RWPE2 (cell line): ENCODE measurements at places on chromosomes 6 and 20.

- H3K27ac ChIP-seq = no peak overlapping the region
- no peak overlapping the region for H3K4me3 ChIP-seq
- no peak for DNase-seq
- peaks cover 6% of the 10 kb centered on the region for H3K4me1 ChIP-seq
Measured at GRCh38 chr6:110643175-110643574, 166.8 kb upstream of the SLC22A16 start.

DNA sequence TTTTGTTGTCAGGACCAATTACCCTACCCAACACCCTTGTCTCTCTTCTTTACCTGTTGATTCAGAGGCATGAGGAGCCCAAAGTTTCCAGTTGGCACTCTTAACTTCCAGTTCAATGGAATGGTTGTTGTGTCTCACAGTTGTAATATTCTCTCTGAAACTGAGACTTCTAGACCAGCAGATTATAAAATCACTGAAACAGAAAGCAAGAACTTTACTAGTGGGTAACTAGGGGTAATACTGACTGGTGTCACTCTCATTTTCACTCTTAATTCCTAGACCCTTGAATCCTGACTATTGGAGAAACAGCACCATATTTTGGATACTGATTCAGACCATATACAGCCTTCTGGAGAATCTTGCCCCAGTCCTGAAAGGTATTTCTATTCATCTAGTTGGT lies 140.2 kb upstream of the MMS22L start:
- H3K4me1 ChIP-seq = no peaks in the 10 kb centered on the region
- H3K27ac ChIP-seq = no peak overlapping the region
- no peak for DNase-seq

- no peak for DNase-seq
- peaks cover 9% of the 10 kb centered on the region; the same call in 1 of the 2 replicates for H3K36me3 ChIP-seq
- peak overlapping the region; percentile 86 for H3K27ac ChIP-seq
- H3K4me3 ChIP-seq = peak overlapping the region; percentile 74
- H3K4me1 ChIP-seq = peaks cover 4% of the 10 kb centered on the region
- no peaks in the 10 kb centered on the region for H3K27me3 ChIP-seq
Measured at GRCh38 chr6:144285548-144285797, 338 bp downstream of the UTRN start.

DNA sequence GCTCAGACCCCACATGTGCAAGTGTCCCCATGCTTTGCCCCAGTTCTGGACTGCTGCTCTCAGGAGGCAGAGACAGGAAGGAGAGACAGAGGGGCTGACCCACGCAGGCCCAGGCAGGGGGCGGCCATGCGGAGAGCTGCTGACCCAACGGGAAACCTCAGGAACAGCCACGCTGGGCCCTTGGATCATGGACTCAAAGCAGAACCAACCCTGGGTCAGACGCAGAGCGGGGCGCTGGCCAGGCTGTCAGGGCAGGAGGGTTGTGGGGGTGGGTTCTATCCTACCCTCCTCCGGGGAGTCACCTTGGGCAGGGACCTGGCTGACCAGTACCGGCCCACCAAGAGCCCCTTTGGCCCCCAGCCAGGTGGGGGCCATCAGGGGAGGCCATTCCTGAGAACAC lies 2.0 kb downstream of the KCNQ2 start:
- peaks cover 94% of the 10 kb centered on the region for H3K27me3 ChIP-seq
- H3K4me1 ChIP-seq = no peaks in the 10 kb centered on the region
- no peak overlapping the region for H3K27ac ChIP-seq
- H3K36me3 ChIP-seq = no peaks in the 10 kb centered on the region
- peak; percentile 86 for DNase-seq

GRCh38 chr20:52087471-52087870 lies 104.1 kb downstream of the ZFP64 start:
- no peaks in the 10 kb centered on the region for H3K27me3 ChIP-seq
- no peaks in the 10 kb centered on the region for H3K4me1 ChIP-seq
- H3K4me3 ChIP-seq = no peak overlapping the region
- peaks cover 47% of the 10 kb centered on the region for H3K36me3 ChIP-seq
- H3K27ac ChIP-seq = no peak overlapping the region

DNA sequence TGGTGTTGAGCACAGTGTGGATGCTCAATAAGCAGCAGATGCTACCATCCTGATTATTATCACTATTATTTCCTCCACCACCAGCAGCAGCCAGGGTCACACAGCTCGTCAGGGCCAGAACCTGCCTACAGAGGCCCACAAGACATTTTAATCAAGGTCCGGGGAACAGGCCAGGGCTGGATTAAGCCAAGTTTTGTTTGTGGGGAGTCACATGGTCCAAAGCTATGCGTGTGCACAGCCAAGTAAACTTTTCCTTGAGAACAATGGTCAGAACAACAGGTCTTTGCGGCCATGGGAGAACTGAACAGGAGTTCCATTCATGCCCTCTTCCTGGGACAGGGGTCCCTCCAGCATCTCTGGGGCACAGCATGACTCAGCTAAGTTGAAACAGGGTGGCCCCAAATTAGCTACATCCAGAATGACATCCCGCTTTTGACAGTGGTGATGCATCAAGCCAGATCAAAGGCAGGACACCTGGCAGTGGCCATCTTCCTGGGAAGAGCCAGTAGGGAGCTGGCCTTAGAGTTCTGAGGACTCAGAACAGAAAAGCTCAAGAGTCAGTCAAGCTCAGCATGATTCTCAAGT lies 11.7 kb downstream of the SNTA1 start:
- no peak overlapping the region for H3K4me3 ChIP-seq
- H3K36me3 ChIP-seq = no peaks in the 10 kb centered on the region
- no peak for DNase-seq
- no peaks in the 10 kb centered on the region for H3K27me3 ChIP-seq

GRCh38 chr6:133306931-133307330 lies 65.8 kb downstream of the EYA4 start:
- H3K4me3 ChIP-seq = no peak overlapping the region
- no peaks in the 10 kb centered on the region for H3K4me1 ChIP-seq
- H3K27me3 ChIP-seq = no peaks in the 10 kb centered on the region
- DNase-seq = no peak
- H3K27ac ChIP-seq = no peak overlapping the region

GRCh38 chr6:21100991-21101390 lies 492.6 kb upstream of the SOX4 start:
- DNase-seq = no peak
- H3K36me3 ChIP-seq = no peaks in the 10 kb centered on the region
- H3K27ac ChIP-seq = no peak overlapping the region

GRCh38 chr6:87184762-87185250 lies 29.4 kb downstream of the ZNF292 start:
- no peaks in the 10 kb centered on the region for H3K27me3 ChIP-seq
- H3K4me3 ChIP-seq = no peak overlapping the region
- H3K36me3 ChIP-seq = peaks cover 11% of the 10 kb centered on the region
- no peak overlapping the region for H3K27ac ChIP-seq

DNA sequence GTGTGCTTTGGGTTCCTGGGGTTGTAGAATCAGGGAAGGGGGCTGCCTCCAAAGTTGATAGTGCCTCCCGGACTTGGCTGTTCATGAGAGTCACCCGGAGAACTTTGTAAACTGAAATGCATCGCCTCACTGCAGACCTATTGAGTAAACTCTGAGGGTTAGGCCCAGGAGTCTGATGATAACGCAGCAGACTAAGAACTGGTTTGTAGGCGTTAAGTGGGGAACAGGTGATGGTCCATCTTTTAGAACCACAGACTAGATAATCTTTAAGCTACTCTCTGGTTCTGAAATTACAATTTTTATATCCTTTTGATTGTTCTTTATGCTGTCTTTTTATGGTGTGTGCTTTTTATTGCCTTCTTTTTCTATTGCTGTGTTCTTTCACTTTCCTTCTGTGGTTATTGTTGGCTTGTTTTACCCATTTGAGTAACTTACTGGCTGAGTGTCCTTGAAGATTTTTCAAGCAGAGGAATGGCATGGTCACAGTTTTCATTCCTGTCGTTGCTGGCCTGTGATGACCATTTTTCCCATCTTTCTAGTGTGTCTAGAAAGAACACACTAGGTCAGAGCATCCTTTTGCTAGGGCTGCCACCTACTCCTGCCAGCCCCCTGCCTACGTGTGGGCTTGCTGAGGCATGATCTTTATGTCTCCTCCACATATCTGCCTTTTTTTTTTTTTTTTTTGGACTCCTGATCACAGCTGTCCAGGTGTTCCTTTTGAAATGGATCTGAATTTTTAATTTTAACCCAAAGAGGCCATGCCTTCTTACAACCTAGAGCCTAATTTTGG lies 30.9 kb downstream of the LRRC1 start:
- no peak overlapping the region for H3K4me3 ChIP-seq
- H3K36me3 ChIP-seq = no peaks in the 10 kb centered on the region
- H3K27me3 ChIP-seq = no peaks in the 10 kb centered on the region
- no peak overlapping the region for H3K27ac ChIP-seq
- peaks cover 29% of the 10 kb centered on the region for H3K4me1 ChIP-seq

GRCh38 chr6:36947570-36948351 lies 6.8 kb upstream of the PI16 start:
- H3K4me1 ChIP-seq = peaks cover 12% of the 10 kb centered on the region
- H3K27ac ChIP-seq = no peak overlapping the region
- DNase-seq = no peak
- no peaks in the 10 kb centered on the region for H3K27me3 ChIP-seq

DNA sequence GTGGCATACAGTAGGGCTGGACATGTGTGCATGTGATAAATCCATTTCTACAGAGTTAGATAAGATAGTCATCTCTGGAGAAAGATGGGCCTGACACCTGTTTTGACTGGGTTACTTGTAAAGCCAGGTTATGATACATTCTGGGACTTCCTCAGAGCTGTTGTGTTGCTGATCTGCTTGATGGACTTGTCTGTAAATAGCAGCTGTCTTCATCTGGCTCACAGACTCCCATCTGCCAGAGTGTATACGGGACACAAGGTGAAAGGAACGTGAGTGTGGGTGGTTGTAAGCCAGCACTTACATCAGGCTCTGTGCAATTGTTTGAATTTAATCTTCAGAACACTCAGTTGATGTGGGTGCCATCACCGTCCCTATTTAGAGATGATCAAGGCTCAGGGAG lies 49.8 kb downstream of the ZDHHC14 start:
- no peak overlapping the region for H3K4me3 ChIP-seq
- peaks cover 6% of the 10 kb centered on the region for H3K4me1 ChIP-seq
- H3K27me3 ChIP-seq = no peaks in the 10 kb centered on the region
- no peaks in the 10 kb centered on the region for H3K36me3 ChIP-seq
- DNase-seq = no peak
- no peak overlapping the region for H3K27ac ChIP-seq

DNA sequence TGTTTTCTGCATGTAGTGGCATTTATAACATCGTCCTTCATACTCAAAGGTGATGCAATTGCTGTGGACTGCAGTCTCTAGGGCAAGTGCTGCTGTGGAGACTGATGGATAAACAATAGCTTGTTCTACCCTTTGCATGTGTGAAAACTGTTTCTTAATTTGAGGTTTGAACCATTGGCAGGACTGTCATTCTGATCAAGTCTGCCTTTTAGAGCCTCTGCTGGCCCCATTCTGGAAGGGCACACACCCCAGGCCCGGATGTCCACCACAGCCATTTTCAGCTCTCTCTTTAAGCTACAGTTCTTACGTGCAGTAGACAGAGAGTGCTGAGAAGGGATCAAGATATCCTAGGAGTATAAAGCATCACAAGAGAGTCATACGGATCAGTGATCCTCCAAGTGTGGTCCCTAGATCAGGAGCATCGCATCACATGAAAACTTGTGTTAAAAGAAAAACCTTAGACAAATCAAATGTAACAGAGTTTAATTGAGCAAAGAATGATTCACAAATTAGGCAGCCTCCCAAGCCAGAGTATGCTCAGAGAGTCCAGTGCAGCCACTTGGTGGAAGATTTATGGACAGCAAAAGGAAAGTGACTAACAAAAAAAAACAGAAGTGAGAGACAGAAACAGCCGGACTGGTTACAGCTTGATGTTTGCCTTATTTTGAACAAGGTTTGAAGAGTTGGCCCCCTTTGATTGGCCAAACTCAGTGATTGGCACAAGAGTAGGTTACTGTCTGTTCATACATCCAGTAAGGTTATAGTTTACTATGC lies 52.0 kb downstream of the FRK start:
- no peaks in the 10 kb centered on the region for H3K36me3 ChIP-seq
- no peaks in the 10 kb centered on the region for H3K27me3 ChIP-seq
- H3K4me3 ChIP-seq = no peak overlapping the region
- no peak for DNase-seq

- no peak overlapping the region for H3K4me3 ChIP-seq
- peaks cover 38% of the 10 kb centered on the region for H3K36me3 ChIP-seq
- no peaks in the 10 kb centered on the region for H3K27me3 ChIP-seq
Measured at GRCh38 chr6:128493877-128494276, 26.5 kb downstream of the PTPRK start.
